ENCODE measurements at places on chromosomes 16 and 17. TPM values are rescaled to one million over a fixed set of nuclear protein-coding genes. Genes with fewer than 3 reads are reported as not detected.
A peak's percentile ranks its signal among the peaks of the same experiment; 100 is the strongest.

MILR1 gene
- total RNA-seq: 22.9 TPM

RSAD1 gene
- total RNA-seq: 40.8 TPM

DNA sequence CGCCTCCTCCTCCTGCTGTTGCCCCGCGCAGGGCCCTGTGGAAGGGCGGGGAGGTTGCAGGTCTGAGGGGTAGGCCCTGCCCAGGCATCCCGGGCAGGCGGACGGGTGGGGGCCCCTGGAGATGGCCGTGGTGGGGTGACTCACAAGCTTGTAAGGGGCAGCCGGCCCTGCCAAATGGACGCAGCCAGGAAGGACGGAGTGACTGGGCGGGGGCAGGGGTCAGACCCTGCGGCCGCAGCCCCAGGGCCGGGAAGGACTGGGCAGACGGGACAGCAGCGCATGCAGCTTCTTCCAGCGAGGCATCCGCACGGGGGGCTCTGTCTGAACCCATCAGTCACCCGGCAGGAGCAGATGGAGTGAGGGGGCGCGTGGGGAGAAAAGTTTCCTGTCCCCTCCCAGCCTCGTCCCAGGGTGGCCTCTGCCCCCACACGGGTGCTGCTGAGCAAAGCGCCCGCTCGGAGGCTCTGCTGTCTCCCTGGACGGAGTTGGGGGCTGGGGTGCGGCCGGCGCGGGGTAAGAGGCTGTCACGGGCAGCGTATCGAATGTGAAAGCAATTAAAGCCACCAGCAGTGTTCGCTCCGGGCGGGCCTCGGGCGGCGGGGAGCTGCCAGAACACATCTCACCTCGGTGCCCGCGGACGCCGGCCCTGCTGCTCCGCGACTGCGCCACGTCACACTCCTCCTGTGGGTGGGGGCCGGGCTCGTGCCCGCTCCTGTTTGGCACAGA, 5.4 kb upstream of the PRR35 start:
- H3K4me1 ChIP-seq: no peaks in the 10 kb centered on the region
- no peak overlapping the region for H3K27ac ChIP-seq
- DNase-seq: no peak
- no peak overlapping the region for H3K4me3 ChIP-seq

DNA sequence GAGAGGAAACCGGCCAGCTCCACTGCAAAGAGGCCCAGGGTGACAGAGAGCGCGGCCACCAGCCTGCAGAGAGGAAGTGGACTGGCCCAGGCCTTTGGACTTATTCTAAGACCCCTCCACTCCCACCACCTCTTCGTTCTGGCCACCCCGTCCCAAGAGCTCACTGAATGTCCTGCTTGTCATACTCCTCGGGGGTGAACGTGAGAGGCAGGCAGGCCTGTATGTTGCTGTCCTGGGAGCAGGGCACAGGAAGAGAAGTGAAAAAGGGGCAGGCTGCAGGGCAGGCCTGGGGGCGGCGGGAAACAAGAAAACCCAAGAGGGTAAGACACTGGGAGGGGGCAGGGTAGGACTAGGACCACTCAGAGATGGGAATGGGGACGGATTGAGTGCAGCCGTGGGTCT, 384 bp downstream of the TMEM107 start:
- H3K4me3 ChIP-seq: peak overlapping the region; percentile 74
- peak; percentile 59 for DNase-seq
- no peaks in the 10 kb centered on the region for H3K36me3 ChIP-seq
- H3K27ac ChIP-seq: peak overlapping the region; percentile 75
- no peaks in the 10 kb centered on the region for H3K27me3 ChIP-seq

GRCh38 chr16:88923926-88924833, 52.8 kb downstream of the CBFA2T3 start:
- H3K27me3 ChIP-seq: no peaks in the 10 kb centered on the region
- H3K4me1 ChIP-seq: peaks cover 31% of the 10 kb centered on the region
- H3K4me3 ChIP-seq: no peak overlapping the region
- peak; percentile 79 for DNase-seq
- peak overlapping the region; percentile 20 for H3K27ac ChIP-seq

DNA sequence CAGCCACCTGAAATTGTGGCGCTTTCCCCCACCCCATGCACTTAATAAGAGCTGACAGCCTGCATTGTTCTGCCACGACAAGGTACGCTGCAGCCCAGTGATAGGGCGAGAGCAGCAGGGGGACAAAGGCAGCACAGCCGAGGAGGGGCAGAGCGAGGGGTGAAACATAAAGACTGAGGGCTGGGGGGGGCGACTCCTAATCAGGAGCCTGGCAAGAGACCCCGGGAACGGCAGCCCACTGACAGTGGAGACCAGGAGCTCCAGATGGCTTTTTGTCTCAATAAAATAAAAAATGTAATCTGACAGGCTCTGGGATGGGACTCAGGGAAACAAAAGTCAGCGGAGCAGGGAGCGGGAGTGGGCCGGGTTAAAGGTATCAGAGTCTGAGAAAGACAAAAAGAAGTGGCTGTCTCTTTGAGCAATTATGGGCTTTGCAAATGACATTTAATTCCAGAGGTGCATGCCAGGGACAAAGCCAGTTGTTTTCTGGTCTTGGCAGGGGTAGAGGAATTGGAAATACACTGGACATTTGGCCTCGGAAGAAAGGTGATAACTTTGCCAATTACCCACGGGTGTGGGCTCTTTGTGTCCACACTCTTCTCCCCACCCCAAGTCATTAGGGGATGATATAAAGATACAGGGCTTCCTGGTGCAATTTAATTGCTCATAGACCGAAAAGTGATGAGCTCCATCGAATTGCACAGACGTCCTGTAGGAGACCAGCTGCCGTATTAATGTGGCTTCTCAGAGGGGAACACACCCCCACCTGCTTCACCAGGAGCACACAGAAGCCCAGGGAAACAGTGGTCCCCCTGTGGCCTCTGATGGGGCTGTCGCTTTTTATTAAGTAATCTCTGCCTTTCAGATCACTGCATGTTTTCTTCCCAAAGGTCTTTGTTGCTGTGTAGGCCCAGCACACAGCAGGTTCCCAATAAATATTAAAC, 17.6 kb upstream of the CCDC182 start:
- no peaks in the 10 kb centered on the region for H3K4me1 ChIP-seq
- DNase-seq: no peak

Data from upper lobe of left lung (tissue), 6 donors.